ENCODE measurements at places on chromosomes 3 and 15.
A peak's percentile ranks its signal among the peaks of the same experiment; 100 is the strongest.

DNA sequence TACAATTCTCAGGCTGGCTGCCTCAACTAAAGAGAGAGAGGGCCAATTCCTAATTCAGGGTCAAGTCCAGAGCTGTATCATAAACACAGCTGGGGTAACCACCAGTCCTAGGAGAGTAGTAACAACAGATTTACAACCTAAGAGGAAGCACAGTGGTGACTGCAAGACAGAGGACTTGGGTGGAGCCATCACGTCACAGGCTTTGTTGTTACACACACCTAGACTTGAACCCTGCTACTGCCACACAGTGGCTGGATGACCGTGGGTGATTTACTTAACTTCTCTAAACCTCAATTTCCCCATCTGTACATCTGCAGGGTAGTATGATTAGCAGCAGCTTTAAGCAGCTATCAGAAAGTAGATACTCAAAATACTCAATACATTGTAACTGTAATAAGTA, 78.6 kb downstream of the MYLK start:
- no peak for DNase-seq

DNA sequence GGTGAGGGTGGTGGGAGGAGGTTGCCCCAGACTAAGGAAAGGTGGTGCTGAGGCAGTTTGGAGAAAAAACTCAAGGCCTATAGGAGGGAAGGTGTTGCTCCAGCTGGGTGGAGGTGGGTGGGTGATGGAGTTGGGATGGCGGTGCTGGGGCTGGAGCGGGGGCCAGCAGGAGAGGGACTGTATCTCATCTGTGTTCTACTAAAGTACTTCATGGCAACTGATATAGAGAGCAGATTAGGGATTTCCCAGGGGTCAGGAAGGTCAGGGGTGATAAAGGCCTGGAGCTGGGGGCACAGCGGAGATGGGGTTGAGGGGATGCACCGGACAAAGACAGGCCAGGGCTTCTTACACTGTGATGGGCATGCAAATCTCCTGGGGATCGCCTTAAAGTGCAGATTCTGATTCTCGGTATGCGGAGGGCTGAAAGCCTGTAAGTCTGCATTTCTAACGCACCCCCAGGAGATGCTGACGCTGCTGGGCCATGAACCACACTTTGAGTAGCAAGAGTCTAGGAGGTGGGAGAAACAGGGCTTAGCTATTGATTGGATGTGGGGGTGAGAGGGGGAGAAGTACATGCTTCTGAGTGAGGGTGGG, 4.2 kb downstream of the KLHL40 start:
- DNase-seq: no peak

DNA sequence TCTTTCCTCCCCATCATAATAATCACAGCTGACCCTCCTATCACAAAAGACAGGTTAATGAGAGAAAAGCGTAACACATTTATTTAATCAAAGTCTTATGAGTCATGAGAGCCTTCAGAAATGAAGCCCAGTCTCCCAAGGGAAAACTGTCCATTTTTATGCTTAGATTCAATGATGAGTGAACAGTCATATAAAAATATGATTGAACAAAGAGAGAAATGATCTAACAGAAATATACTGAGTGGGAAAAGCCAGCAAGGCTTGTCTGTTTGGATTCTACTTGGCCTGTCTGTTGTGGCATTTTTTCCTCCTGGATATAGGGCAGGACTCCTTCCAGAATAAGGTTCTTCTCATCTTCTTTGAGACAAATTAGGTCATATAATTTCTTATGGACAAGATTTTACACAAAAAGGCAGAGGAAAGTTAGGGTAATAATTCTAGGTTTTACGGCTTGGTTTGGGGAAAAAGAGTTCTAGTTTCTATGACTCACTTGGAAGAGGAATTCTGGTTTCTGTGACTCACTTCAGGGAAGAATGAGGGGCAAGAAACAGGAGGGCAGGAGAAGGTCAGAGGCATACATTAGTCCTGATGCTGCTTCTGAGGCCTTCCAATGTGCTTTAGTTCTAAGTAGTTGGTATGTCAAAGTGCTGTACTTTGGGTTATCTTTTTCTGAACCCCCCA, 534.2 kb downstream of the ZIC1 start:
- DNase-seq: no peak

GRCh38 chr15:99100245-99101173, 4.4 kb upstream of the SYNM start:
- peak; percentile 84 for DNase-seq

DNA sequence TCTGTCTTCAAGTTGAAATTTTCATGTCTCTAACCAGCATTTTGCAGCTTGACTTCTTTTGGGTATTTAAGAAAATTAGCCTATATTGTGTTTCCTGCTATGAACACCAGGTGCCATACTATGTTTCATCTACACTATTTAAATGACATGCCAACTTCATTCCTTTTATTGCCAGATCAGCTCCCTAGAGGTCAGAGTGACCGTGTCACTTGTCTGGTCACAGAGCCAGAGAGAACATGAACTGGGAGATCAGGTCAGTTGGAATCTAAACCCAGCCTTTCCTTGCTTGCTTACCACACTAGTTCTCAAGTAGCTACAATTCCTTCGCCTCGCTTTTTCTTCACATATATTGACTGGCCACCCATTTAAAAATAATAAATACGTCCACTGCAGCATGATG, 87.6 kb downstream of the THBS1 start:
- no peak for DNase-seq

DNA sequence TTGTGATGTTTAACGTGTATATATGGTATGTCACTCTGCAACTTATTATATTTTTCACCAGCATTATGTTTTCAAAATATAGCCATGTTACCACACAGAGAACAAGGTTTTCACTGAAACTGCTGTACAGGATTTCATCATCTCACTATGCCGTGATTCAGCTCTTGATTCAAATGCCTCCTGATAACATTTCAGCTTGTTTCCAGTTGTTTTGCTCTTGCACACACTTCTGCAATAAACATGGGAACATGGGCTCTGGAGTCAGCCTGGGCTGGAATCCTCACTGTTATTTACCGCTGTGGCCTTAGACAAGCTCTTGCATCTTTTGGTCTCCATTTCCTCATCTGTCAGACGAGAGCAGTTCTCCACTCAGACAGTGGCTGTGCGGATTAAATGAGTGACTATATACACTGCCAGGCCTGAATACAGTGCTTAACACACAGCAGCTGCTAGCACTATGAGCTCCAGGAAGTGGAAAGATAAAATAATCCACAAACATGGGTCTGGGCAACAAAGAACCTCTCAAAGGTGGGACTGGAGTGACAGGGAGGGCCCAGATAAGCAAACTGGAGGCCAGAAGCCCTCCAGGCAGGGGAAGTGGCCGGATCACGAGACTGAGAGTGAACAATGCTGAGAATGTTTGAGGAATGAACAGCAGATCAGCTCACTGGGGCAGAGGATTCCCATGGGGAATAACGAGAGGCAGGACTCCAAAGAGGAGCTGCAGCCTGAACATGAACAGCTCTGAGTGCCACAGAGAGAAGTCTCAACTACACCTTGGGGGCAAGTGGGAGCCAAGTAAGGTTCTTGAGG, 17.7 kb downstream of the NTRK3 start:
- no peak for DNase-seq

DNA sequence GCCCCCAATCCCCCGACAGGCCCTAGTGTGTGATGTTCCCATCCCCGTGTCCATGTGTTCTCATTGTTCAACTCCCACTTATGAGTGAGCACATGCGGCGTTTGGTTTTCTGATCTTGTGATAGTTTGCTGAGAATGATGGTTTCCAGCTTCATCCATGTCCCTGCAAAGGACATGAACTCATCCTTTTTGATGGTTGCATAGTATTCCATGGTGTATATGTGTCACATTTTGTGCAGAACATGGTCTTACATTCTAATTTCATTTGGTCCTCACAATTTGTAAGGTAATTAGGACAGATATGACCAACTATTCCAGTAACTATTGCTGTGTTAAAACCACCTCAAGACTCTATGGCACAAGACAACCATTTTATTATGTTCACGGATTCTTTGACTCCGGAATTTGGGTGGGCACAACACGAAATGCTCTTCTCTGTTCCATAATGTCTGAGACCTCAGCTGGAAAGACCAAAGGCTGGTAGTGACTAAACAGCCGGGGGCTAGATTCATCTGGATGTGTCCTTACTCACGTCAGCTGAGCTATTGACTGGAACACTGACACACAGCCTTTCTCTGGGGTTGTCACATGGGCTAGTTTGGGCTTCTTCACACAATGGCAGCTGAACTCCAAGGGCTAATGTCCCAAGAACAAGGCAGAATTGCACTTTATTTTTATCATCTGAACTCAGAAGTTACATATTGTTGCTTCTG, 13.6 kb upstream of the GLCE start:
- no peak for DNase-seq

- DNase-seq: no peak
These were observed 65.1 kb upstream of the MYZAP start for GRCh38 chr15:57526615-57527014.

Measured in dorsolateral prefrontal cortex (tissue), 122 donors.